ENCODE measurements at places on chromosomes 5 and 9.

GRCh38 chr9:112046181-112046580 lies 128.9 kb downstream of the SUSD1 start:
- no peak for DNase-seq

DNA sequence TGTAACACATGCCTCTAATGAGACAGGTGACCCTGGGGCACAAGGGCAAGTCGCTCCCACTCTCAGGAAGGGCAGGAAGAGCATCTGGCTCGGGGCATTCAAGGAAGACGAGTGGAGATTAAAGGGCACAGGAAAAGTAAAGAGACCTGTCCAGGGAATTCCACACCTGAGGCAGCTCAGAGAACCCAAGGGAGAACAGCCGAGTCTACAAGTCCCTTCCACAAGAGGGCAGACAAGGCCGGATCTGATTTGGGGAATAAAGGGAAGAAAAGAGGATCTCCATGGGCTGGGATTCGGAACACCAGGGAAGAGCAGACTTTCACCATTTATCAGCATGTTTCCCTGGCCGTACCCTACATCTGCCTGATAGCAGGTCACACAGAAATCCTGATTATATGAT lies 28.1 kb downstream of the GPX3 start:
- DNase-seq, result no peak

GRCh38 chr9:136345281-136346156 lies 18.0 kb downstream of the DNLZ start:
- no peak for DNase-seq

DNA sequence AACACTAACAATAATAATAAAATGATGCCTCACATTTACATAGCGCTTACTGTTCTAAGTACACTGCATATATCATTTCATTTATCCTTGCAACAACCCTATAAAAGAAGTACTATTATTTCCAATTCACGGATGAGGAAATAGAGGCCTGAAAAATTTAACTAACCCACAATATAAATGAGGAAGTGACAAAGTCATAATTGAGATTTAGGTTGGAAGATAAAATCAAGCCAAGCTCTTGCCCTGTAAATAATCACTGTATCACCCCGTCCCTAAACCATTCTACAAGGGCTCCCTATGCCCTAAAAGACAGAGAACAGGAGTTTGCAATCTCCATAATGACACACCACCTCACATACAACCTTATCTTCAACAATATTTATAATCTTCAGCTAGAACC lies 49.6 kb downstream of the STRBP start:
- DNase-seq, result no peak

GRCh38 chr9:94783928-94784327 lies 57.4 kb downstream of the AOPEP start:
- no peak for DNase-seq

DNA sequence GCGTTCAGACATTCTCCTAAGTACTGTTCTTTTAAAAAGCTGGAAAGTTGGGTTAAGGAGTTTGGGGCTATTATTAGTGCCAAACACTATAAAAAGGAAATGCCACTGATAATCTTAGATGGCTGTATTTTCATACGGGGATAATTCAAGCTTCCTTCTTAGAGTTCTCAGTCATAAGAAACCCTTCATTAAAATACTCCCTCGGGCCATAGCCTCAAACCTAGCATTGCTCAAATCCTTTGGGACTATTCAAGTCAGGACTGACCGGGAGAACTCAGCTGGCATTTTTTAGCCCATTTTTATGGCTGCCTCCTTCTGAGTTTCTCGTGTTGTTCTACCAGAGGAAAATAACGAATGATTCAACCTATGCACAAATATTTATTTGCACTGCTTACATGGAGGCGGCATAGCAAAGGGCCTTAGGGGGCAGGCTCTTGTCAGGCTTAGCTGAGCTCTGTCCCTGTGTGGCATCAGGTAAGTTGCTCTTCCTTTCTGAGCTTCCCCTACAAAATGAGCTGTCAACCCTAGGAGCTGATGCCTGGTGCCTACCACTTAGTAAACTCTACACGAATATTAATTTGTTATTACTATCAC lies 33.5 kb upstream of the ADAM19 start:
- DNase-seq, result no peak

DNA sequence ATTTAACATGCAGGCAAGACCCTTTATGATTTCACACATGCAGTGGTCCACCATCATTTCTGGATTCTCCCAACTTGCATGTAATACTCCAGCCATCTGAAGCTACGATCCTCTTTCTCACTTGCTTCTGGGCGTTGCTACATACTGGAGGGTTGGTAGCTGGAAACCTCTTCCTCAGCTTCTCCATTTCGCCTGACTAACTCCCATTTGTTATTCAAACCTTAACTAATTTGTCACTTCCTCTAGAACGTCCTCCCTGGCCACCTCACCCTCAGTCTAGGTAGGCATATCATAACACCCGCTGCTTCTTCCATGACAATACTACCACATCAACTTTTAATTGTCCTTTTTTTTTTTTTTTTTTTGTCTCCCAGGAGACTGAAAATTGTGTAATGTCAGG lies 72.6 kb upstream of the EQTN start:
- DNase-seq, result no peak

GRCh38 chr9:75463871-75464270 lies 375.6 kb downstream of the OSTF1 start:
- no peak for DNase-seq

- no peak for DNase-seq
These were observed 549.4 kb downstream of the LRRC70 start for GRCh38 chr5:63128018-63128417.

DNA sequence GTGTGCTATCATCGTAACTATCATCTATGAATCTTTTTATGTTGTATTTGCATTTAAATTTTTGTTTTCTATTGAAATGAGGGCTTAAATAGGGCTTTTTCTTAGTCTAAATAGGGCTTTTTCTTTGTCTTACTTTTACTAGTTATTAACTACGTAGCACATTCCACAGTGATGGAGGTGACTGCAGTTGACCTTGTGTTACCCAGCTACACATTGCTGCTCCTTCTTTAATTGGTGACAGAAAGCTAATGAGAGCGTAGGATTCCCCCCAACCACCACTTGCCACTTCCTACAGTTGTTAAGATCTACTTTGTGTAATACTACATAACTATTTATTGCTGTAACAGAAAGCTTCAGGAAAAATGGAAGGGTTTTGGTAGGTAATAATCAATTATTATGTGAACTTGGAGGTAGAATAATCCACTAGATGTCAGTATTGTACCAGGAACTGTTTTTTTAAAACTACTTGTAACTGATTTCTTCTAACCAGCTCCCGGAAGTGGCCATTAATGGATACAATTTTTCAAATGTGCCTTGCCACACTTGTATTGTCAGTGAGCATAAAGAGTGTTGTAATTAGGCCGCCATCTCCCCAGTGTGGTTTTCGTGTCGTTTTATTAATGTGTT lies 18.0 kb downstream of the MTRR start:
- DNase-seq, result no peak

DNA sequence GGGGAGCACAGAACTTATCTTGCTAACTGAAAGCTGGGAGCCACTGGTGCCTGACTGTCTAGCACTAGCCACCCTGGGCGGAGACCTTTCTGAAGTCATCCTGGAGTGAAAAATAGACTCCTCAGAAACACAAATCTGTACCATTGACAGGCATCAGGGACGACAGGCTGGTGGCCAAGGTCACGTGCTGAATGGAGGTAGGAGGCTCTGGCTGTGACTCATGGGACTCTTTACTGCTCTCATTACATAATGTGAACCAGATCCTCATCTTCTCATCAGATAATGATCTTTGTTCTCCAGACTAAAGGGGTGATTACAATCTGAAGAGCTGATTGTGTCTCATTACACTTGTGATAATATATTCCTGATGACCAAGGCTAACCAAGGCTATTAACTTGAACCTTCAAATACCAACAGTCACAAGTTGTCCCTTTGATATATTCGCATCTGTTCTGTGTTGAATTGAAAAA lies 91.8 kb downstream of the SEMA5A start:
- no peak for DNase-seq

DNA sequence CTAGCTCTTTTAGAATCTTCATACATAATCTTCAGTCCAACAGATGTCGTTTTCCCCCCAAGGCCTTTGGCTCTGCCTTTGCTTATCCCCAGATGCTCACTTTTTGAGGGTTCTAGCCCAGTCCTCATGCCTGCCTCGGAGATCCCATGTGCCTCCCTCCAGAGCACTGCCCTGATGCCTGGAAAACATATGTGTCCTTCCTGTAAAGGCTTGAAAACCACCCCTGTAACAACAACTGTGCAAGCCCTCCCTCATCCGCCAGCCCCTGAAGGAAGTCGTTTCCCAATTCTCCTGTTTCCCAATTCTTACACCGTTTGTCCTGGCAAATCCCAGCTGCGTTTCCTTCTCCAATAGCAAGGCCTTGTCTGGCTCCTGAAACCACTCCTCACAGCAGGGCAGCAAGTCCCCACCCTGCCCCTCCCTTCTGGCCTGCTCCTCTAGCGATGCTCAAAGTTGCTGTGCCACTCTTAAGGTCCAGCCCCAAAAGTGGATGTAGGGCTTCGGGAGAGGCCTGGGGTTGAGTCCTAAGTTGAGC lies 52.2 kb downstream of the SLC36A1 start:
- no peak for DNase-seq

DNA sequence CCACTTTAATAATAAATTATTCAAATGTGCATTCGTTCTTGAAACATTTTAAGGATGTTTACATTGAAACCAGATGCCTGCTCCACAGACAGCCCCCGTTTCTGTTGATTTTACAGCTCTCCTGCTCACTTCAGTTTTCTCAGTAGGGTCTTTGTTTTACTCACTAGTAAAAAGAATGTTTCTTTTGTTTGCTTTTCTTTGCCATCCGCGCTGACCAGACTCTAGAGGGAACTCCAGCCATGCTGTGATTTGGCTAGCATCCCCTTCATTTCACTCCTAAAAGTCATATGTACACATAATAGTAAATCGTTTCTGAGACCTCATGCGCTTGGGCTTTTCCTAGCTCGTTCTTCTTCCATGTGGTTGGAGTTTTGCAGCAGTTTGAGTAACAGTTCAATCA lies 28.7 kb upstream of the PALM2AKAP2 start:
- DNase-seq, result no peak

- DNase-seq, result peak; percentile 52
These were observed 220.8 kb upstream of the RFX3 start for GRCh38 chr9:3746296-3747275.

GRCh38 chr5:75666801-75667200 lies 50.4 kb downstream of the POC5 start:
- DNase-seq, result no peak

GRCh38 chr5:171721464-171721863 lies 64.2 kb upstream of the SMIM23 start:
- DNase-seq, result no peak

GRCh38 chr9:7360513-7360912 lies 439.1 kb downstream of the DMAC1 start:
- DNase-seq, result no peak

DNA sequence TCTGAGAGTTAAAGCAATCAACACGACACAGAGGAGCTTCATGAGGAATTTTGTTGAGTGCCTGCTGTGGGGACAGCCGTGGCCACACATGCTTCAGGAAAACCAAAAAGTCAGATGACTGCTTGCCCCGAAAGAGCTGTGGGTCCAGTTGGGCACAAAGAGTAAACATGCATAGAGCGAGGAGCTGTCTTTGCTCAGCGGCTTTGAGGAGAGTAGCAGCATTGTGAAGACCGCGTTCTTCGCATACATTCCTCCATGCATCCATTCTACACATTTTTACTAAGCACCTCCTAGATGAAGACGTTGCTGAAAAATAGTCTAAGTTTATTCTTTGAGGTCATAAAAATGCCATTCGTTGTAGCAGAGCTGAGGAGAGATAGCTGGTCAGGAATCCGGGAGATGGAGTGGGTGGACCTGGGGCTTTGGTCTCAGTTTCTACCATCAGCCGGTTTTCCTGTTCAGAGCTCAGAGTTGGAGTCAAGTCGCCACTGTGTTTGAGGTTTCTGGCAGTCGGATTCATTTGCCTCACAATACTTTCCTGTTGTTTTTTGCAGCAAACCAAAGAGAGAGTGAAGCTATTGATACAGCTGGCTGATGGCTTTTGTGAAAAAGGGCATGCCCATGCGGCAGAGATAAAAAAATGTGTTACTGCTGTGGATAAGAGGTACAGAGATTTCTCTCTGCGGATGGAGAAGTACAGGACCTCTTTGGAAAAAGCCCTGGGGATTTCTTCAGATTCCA lies 194.5 kb upstream of the OTULINL start:
- DNase-seq, result no peak

GRCh38 chr5:131979816-131980215 lies 31.6 kb downstream of the ACSL6 start:
- no peak for DNase-seq

DNA sequence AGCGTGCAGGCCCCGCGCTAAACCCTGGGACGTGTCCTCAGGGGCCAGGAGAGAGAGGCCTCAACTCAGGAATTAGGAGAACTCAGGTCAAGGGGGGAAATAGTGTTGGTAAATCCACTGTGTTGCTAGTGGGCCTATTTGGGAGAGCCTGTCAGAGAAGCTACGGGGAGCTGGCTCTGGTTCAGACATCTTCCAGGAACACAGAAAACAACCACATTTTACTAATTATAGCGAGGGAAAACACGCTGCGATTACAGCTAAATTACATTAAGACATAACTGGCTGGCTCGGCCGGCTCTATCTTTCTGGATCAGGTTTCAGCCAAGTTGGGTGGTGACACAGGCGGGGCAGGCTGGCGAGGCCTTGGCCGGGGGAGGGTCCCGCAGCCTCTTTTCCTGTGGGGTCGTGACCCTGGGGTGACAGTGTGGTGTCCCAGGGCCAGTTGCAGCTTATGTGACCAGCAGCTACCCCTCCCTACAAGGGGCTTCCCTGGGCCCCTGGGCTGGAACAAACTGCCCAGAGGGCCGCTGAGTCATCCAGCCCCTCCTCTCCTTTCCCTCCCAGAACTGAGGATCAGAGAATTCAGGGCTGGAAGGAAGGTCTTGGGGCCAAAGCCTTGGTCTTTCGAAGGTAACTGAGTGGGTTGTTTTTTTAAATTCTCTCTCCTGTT lies 75.1 kb downstream of the FGF18 start:
- no peak for DNase-seq

DNA sequence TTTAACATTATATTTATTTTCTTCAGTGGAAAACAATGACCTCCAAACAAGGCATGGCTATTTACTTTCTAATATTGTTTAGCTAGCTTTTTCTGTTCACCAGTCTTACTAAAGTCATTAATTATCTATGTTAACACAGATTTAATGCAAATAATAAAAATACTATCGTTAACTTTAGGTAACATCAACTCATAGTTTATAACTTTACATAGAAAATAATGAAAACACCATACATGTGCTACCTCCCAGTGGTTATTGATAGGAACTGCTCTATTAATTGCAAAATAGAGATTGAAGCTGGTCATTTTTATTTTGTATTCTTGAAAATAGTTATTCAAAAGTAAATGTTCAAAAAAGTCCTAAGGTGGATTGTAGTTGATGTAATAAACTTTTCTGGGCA lies 78.3 kb upstream of the HCN1 start:
- no peak for DNase-seq

DNA sequence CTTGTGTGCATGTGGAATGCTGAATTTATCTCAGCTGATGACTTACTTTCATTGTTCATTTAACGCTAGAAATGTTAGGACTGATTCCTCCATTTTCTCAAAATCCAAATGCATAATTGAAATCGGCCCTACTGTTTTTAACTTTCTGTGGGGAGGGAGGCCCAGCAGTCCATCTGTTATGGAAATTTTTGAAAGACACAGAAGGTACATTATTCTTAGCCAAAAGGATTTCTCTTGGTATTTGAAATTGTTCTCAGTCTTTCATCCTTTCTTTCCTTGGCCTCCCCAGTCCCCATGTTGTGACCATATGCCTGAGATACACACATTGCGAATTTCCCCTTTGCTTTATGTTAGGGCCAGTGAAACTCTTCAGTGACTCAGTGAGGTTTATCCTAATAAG lies 549.9 kb downstream of the IRX1 start:
- DNase-seq, result no peak

Measured in HL-60 (cell line).